ENCODE measurements at places on chromosomes 2 and 18.

DNA sequence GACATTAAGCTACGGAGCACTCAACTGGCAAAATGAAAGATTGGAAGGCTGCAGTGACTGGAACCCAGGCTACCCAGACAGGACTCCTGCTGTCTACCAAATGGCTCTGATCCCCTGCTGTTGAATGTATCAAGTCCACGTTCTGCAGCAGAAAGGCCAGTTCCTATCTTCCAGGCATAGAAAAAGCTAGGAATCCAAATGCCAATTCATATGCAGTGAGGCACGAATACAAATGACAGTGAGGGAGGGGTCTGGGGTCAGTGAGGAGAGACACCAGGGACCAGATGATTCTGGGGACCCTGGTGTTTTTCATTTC, 5.3 kb downstream of the NRP2 start:
- no peak for DNase-seq

DNA sequence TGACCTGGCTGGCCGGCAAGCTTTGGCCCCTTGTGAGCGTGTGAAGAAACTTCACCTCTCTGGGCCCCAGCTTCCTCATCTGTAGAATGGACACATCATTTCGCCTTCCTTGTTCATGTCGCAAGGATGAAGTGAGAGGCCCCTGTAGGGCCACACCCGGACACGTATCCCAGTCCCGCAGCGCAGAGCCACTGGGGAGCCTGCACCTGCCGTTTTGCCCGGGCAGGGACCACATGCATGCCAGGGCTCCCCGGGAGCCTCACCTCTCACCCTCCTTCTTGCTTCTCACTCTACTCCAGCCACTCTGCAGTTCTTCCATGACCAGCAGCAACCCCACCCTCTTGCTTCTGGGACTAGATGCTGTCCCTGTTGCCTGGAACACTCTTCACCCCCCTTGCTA, 77.5 kb downstream of the FAM168B start:
- no peak for DNase-seq

- DNase-seq: no peak
Measured at GRCh38 chr2:141508806-141509595, 621.8 kb downstream of the LRP1B start.

DNA sequence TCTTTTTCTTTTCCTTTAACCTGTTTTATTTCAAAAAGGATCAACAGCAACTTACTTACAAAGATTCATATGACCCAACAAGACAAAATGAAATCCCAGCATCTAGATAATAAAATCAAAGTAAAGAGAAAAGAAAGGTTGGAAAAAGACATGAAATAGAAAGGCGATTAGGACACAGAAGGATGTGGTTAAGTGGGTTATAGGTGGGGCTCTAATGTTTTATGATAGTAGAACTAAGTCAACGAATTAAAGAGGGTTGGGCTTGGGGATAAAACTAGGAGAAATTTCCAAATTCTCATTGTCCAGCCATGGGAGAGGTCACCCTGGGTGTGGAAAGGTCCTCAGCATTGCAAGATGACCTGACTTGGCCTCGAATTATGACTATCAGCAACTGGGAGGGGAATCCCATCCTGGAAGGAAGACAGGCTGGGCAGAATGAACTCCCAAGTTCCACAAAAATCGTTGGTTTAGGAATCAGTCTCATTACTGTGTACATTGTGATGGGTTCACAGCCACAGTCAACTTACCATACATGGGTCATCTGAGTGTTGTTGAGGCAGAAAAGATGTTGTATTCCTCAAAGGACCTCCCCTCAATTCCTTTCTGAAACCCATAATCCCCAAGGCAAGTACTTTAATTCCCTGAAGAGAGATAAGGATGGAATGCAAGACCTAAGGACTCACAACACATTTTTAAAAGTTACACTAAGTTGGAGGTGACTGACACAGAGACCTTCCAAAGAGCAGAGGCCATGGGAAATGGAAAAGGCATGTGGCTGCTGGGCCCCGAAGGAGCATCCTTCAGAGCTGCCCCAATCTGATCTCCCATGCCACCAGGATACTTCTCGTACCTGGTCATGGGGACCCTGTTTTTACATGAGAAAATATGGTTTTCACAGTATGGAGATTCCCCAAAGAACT, 167.6 kb downstream of the UXS1 start:
- no peak for DNase-seq

Measured in bronchial epithelial cell (primary cell).